ENCODE measurements at places on chromosomes 16 and 17. TPM values are rescaled to one million over a fixed set of nuclear protein-coding genes. Genes with fewer than 3 reads are reported as not detected.
A peak's percentile ranks its signal among the peaks of the same experiment; 100 is the strongest.

ZKSCAN2 gene
- 3.3 TPM for total RNA-seq

- peak; percentile 5 for DNase-seq
Observed at GRCh38 chr16:55672471-55672870, 16.7 kb downstream of the SLC6A2 start.

GRCh38 chr16:48187779-48188178 is 32.0 kb upstream of the ABCC12 start:
- no peak for DNase-seq

DNA sequence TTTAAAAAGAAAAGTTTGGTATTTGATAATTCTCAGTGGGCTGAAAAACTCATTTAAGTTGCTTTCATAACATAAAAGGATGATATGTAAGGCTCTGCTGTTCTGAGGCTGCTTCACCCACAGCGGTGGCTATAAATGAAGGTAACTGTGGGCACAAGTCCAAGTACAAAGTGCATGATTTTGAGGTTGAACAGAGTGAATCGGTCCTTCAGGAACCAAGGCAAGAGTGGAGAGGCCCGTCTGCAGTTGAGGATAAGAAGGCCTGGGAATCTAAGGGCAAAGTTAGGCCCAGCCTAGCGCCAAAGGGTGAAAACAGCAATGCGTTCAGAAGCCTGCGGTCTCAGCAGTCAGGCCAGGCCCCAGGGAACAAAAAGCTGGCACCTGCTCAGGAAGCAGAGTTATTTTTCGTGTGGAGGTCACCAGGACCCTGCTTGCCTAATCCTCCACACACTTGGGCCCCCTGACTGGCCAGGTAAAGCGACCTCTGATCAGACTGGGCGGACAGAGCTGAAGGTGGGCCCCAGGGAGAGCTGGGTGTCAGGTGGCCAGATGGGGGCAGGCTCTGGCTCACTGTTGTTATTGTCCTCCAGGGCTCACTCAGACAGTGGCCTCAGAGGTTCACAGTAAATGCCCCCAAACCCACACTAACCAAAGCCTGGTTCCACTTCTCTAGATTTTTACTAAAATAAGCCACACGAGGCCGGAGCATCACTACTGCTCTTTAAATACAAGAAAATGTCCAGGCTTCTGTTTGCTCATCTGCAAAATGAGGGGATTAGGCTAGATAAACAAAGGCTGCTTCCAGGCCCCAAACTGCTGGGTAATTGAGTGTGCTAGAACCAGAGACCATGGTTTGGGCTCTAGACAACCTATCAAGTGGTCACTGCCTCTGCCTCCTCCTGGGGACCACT is 46.5 kb downstream of the TEX2 start:
- peak; percentile 51 for DNase-seq

DNA sequence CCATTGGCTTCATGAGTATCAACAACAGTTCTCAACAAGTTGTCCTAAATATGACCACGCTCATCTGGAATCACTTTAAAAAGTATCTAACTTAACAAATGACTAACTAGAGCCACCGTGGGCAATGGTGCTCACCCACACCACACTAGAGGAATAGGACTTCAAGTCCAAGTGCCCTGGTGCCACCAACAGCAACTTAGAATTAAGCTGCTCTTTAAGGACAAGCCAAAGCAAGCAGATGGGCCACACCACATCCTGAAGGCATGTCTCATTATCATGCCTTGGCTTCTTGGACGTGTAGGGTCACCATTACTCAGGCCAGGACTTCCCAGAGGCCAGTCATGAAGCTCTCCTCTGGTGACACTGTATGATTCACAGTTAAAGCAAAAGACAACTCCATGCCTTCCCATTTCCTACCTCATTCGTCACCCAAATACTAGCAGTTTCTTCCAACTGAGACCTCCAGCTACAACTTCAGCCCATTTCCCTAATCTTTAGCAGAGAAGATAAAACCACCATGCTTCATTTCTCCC is 9.4 kb upstream of the SLC6A4 start:
- peak; percentile 71 for DNase-seq

DNA sequence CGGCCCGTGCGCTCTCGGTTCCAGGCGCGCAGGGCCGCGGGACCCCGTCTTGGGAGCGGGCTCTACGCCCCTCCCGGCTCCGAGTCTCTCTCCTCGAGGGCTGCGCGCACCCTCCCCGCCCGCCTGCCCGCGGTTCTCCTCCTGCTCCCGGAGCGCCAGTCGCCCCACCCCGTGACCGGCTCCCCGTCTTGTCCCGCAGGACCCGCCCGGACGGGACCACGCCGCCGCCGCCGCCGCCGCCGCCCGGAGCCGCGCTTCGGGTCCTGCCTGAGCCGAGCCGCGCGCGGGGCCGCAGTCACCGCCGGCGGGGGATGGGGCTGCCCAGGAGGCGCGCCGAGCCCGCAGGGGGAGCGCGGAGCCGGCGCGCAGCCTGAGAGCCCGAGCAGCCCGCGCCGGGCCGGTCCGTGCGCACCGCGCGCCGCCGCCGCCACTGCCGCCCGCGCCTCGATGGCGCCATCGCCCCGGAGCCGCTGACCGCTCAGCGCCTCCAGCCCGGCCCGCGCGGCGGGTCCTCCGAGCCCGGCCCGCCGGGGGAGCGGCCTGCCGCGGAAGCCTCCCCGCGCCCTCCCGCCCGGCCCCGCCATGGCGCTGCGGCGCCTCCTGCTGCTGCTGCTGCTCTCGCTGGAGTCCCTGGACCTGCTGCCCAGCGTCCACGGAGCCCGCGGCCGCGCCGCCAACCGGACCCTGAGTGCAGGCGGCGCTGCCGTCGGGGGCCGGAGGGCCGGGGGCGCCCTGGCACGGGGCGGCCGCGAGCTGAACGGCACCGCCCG is at the start of gene SHISA6:
SHISA6 (plus strand) TSS at position 373 of the 770 bp plus-strand sequence.
- DNase-seq = no peak

DNA sequence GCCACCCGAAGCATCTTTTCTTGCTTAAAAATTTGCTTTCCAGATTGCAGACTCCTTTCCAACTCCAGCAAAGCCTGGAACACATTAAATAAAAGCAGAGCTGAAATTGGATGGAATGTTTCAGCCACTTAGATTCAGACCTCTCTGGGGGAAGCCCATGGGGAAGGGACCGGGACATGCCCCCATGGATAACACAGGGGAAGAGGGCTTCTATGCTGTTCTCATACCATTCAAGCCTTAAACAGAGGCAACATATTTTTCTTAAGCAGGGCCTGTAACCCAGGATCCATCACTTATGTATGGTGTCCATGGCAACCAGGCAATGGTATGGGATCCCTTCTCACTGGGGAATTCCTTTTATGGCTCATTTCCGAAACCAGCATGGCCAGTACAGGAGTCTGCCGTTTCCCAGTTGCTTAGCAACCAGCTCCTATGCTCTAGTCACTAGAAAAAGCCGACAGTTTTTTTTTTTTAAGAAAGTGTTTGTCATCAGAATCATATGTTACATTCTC is 62.0 kb upstream of the MARCHF10 start:
- peak; percentile 70 for DNase-seq

DNA sequence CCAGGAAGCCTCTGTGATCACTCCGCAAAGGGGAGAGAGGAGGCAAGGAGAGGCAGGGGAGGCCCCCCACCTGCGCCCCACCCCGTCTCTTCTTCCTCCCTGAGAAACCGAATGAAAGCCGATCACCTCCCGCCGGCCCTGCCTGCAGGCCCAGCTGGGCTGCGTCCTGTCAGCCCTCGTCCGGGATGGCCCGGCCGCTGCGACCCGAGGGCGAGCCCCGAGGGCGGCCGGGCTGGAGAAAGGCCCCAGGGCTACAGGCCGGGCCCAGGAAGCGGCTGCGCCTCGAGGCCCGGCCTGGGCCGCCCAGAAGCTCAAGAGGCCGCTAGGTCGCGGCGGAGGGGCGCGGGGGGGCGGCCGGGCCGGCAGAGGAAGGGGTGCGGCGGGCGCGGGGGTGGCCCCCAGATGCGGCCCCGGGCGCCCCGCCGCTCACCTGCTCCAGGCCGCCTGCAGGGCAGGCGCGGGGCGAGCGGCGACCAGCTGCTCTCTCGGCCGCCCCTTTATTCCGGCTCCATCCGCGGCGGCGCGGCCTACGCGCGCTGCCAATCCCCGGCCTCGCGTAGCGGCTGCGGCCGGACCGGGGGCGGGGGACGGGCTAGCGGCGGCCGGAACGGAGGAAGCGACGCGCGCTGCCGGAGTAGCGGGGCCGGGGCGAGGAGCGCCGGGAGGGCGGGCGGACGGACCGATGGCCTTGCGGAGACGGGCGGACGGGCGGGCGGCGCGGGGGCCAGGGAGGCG is at the start of gene ZNF319:
ZNF319 (minus strand) TSS at position 702 of the 735 bp plus-strand sequence. CDS start 2,407 bp downstream, outside the sequence.
- DNase-seq = peak; percentile 24

GRCh38 chr17:76150712-76151622 is 9.9 kb upstream of the FOXJ1 start:
- DNase-seq = no peak

DNA sequence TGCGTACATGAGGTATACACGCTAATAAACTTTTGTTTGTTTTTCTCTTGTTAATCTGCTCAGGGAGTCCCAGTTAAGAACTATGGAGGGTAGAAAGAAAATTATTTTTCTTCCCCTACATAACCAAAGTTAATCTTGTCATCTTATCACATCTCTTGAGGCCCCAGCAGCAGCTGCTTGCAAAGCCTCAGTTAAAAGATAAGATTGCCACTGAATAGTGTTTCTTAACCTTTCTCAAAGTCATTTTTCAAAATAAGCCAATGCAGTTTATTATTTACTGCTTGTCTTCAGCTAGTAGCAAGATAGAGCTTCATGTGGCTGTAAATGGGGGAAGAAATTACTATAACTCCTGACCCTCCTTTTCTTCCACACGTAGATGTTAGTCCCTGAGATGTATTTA is 21.5 kb upstream of the APOH start:
- DNase-seq = no peak

DNA sequence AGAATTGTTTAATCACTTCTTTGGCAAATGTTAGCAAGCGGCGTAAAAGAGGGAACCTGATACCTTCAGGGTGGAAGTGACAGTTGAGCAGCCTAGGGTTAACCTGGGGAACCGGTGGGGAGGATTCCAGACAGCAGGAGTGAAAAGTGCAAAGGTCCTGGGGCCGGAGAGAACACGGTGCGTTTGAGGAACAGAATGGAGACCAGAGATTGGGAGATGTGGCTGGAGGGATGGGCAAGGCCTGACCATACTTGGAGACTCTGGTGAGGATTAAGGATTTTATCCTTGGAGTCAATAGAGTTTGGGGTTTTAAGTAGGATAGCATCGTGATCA is 2.3 kb upstream of the ZNF500 start:
- DNase-seq = no peak

- DNase-seq = no peak
Observed at GRCh38 chr17:14919631-14920213, 345.4 kb downstream of the PMP22 start.

DNA sequence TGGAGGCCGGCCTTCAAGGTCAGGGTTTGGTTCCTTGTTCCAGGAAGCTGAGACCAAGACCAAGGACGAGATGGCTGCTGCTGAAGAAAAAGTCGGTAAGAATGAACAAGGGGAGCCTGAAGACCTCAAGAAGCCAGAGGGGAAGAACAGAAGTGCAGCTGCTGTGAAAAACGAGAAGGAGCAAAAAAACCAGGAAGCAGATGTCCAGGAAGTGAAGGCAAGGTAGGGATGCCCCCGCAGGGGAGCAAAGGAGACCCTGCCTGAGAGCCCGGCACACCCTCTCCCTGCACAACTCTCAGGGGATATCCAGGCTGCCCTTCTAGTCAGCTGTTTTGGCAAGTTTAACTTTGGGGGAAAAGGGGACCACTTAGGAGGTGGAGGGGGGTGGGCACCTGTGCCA is 29.0 kb downstream of the RNF213 start:
- no peak for DNase-seq

- DNase-seq = no peak
Observed at GRCh38 chr16:56855946-56856345, 9.1 kb upstream of the SLC12A3 start.

DNA sequence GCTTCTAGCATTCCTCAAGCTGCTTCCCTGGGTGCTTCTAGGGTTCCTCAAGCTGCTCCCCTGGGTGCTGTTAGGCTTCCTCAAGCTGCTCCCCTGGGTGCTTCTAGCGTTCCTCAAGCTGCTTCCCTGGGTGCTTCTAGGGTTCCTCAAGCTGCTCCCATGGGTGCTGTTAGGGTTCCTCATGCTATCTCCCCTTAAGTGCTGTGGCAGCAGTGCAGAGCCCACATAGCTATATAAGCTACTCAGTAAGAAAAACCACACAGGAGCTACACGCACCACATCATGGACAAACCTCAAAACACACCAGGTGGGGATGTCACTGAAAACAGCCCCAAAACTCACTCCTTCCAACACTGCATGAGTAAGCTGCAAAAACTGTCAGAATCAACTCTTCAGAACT is 35.2 kb downstream of the ANKRD11 start:
- DNase-seq = peak; percentile 17

- no peak for DNase-seq
Observed at GRCh38 chr17:10081571-10082169, 116.7 kb downstream of the GAS7 start.

All from fibroblast of lung (primary cell).